ENCODE measurements at places on chromosomes 3 and 15.

DNA sequence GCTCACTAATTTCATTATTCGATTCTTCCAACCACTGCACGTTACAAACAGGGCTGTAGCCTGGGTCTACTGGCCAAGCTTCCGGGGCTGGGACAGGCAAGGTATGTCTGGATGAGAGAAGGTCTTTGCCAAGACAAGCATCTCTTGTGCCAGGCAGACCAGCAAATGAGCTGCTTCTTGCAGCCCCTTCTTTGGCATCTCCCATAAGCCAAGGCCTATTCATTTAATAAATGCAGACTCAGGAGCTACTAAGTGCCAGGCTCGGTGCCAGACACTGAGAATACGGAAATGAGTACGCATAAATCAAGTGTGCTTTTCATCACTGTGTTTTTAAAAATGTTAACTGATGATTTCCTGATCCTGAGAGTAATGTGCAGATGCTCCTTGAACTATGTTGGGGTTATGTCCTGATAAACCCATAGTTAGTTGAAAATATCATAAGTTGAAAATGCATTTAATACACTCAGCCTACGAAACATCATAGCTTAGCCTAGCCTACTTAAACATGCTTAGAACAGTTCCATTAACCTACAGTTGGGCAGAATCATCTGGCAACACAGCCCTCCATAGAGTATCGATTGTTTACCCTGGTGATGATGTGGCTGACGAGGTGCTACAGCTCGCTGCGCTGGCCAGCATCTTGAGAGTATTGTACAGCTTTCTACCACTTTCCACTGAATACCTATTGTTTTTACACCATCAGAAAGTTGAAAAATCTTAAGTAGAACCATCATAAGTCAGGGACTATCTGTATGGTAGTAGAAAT lies 135.0 kb upstream of the CTDSPL start:
- no peak for DNase-seq

GRCh38 chr3:173538410-173538809 lies 140.9 kb downstream of the NLGN1 start:
- DNase-seq = no peak

- no peak for DNase-seq
Observed at GRCh38 chr3:149374793-149375500, 2.5 kb downstream of the TM4SF1 start.

GRCh38 chr15:25778161-25778560 lies 85.0 kb downstream of the ATP10A start:
- DNase-seq = no peak

DNA sequence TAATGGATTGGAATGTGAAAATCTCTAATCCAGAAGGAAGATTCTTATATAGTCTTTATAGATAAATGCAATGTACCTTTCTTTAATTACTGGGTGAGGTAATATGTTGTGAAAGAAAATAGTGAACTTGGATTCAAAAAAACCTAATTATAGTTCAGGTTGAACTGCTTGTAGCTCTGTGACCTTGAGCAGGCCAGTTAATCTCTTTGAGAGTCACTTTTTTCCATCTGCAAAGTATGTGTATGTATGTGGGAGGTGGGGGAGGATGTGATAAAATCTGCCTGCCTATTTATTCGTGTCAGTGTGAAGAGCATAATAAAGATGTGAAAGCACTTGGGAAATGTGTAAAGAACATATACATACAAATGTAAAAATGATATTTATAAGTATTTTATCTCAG lies 34.4 kb downstream of the GLCE start:
- DNase-seq = no peak

DNA sequence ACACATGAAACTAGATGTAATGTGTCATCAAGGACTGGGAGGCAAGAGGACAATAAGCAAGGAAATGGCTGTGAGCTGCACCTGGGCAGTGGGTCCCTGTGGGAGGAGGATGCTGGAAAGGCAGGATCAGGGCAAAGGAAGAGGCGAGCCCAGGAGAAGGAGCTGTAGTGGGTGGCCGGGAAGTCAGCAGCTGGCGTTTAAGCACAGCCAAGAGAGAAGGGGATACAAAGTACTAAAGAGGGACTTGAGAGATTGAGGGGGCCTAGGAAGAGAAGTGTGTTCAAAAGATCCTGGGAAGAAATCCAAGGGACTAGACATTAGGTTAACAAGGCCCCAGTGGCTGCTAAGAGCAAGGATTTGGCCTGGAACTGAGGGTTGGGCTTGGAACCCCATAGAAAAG lies 188.5 kb upstream of the SLC24A5 start:
- no peak for DNase-seq

GRCh38 chr15:84886211-84886983 lies 1.9 kb downstream of the SLC28A1 start:
- DNase-seq = no peak

DNA sequence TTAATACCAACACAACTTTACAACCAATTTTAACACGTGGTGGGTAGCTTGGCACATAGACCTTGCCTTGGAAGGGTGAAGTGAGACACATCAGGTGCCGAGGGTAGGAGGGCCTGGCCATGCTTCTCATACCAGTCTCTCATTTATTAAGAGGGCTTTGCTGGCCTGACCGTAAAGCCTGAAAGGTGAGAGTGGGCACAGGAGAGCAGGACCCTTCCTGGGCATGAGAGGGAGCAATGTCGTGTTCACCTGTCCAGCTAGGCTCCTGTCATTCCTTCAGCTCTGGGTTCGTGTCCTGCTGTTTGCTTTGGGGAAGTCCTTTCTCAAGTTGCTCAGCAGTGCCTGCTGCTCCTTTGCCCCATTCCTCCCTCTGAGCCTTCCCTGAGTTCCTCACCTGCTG lies 294.4 kb downstream of the EPHB1 start:
- DNase-seq = no peak

DNA sequence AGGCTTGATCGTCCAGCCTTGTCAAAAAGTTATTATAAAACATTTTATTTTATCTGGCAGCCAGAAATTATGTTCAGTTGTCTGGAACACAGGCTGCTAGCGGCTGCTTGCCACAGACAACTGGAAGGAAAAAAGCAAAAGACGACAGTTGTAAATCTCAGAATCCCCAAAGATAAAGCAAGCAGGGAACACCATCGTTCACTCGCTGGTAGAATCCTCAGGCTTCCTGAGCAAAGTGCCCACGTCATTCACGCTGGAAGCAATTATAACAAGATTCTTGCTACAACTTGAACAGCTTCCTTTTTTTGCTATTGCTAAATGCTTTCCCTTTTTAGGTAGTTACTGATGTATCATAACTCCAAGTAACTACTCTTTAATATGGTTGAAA lies 33.6 kb downstream of the ADAMTS17 start:
- DNase-seq = no peak

- no peak for DNase-seq
Observed at GRCh38 chr3:171718493-171719185, 91.6 kb downstream of the PLD1 start.

DNA sequence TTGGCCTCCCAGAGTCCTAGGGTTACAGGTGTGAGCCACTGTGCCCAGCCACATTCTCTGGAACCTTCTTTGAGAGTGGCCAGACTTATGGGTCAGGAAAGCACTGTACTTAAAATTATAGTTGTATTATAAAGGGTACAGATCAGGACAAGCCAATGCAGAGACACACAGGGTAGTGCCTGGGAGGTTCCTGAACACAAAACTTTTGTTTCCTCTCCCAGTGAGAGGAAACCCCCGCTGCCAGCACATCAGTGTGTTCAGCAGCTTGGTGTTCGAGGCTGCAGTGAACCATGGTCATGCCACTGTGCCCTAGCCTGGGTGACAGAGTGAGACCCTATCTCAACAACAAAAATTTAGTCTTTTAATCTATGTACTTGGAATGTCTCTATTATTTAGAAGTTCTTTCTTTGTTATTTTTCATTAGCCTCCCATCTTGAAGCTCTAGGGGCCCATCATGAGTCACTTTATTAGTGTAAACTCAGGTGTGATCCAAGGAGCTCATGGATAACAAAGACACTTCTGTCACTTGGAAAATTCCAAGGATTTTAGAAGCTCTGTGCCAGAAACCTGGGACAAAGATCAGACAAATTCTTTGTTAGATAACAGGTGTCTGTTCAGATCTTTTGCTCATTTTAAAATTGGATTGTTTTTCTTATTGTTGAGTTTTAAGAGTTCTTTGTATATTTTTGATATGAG lies 7.8 kb downstream of the BLOC1S6 start:
- DNase-seq = no peak

DNA sequence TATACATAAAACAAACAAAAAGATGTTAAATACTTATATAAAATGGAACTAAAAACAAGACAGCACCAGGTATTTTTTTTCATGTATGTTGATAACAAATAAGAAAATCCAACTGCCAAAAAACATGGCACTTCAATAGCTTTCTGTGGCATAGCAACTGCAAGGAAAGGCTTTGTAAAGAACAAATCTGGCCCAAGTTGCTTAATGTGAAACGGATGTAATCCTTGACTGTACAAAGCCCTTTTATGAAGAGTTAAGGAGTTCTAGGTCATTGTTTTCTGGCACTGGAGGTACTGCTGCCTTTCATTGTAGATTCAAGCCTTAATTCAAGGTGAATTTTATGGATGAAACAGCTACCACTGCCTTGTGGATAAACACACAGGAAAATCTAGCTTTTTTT lies 68.8 kb upstream of the SLC12A8 start:
- no peak for DNase-seq

- no peak for DNase-seq
Observed at GRCh38 chr3:55476515-55476914, 10.6 kb downstream of the WNT5A start.

GRCh38 chr15:76163457-76164295 lies 103.9 kb downstream of the TMEM266 start:
- DNase-seq = no peak

- DNase-seq = no peak
Observed at GRCh38 chr3:62467966-62468722, 94.8 kb upstream of the FEZF2 start.

DNA sequence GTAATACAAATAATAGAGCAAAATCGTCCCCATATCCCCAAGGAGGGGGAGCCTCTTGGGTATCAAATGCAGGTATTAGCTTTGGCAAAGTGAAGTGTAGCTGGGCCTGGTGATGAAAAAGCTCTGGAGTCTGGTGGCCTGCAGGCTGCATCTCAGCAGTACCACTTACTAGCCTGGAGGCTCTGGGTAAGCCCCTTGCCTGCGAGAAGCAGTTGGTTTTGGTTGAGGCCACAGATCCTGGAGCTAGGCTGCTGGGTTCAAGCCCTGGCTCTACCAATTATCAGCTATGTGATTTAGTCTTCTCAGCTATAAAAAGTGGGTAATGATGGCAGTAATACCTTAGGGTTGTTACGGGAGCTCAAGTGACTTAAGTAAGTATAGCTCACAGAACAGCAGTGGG lies 6.1 kb downstream of the KCNAB1 start:
- no peak for DNase-seq

- no peak for DNase-seq
Observed at GRCh38 chr15:34304613-34305012, 33.0 kb downstream of the SLC12A6 start.

DNA sequence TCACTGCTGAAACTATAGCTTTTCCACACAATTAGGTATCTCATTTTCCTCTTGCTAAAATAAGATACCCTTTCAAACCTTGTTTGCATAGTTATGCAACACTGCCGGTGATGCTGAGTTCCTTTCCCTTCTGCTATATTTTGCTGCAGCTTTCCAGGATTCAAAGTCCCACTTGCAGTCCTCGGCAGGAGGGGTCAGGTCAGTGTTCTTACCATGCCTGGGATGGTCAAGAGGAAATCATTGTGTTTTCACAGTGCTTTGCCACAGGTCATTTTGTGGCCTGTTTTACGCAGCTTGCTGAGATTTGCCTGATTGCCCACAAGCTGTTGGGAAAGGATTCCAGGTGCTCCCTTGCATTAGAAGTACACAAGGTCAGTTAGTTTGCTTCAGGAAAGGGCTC lies 156.9 kb downstream of the B3GALNT1 start:
- DNase-seq = no peak

DNA sequence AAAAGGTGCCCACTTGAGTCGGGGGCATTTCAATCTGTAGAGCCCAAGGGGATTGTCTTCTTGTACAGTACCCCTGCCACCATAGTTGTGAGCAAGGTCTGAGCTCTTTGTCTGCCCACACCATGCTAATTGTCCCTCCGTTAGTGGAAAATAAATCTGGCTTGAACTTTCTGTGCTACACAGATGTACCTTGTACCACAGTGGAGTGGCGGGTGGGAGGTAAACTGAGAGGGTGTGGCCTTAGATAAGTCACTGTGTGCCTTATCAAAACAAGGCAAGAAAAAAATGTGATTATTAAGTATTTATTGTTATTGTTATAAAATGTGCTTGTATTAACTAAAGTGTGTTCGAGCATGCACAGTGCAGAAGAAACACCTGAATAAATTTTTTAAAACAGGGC lies 242.9 kb upstream of the C2CD4B start:
- no peak for DNase-seq

DNA sequence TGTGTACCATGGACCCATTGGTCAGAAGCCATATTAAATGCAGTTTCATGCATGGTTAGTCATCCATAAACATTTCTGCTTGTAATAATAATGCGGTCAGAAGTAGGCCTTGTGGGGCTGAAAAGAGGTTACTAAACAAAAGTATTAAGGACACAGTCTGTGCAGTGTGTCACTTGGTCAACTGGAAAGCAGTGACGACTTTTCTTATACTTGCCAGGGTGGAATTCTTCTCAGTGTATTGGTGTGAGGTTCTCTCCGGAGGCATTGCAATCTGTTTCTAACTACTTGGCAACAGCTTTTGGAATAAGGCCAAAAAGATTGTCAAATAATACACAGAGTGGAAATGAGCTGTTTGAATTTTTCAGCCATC lies 46.8 kb downstream of the CHL1 start:
- DNase-seq = no peak

GRCh38 chr3:17847156-17847555 lies 104.7 kb upstream of the TBC1D5 start:
- DNase-seq = no peak

GRCh38 chr3:188830893-188831292 lies 340.9 kb upstream of the TPRG1 start:
- no peak for DNase-seq

DNA sequence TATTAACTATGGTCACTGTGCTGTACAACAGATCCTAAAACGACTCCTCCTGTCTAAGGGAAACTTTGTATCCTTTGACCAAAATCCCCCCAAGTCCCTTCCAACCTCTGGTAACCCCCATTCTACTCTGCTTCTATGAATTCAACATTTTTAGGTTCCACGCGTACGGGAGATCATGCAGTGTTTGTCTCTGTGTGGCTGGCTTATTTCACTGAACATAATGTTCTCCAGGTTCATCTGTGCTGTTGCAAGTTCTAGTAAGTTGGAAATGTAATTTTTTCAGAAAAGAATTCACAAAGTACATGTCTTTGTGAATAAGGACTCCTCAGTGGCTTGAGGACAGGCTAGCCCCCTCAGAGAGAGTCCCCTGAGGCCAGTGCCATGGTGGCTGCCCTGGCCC lies 66.1 kb downstream of the ATP10A start:
- DNase-seq = no peak

Data from stimulated activated CD8-positive, alpha-beta memory T cell treated with anti-CD3 and anti-CD28 coated beads, Interleukin-4, amount 100 ng/mL, for 4 hours (primary cell).